Head of caudate nucleus (tissue), 42 donors: ENCODE measurements at places on chromosomes 12 and 14.

GRCh38 chr12:49969027-49969426 lies 3.7 kb upstream of the AQP6 start:
- peak; percentile 76 for DNase-seq

DNA sequence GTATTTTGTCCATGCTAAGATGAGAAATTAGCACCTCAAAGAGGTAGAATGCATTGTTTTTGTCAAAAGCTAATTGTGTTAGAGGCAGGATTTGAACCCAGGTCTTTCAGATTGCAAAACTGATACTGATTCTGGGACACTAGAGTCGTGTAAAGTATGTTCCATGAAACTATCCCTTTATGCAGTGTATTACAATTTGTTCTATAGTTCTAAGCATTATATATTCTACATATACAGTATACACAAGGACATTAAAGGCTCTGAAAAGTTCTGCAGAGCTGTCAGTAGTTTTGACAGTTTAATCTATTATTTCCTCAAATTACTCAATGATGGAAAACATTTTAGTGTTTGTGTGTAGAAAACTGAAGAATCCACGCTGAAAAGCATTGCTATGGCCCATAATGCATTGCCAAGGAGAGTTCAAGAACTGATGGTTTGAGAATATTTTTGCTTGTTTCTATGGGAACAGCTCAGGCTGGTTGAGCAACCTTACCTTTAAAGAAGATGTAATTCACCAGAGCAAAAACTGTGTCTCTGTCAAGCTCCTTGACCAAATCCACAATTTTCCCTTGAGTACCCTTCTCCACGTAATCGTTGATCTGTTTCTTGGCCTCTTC lies 6.2 kb downstream of the SERPINA1 start:
- no peak for DNase-seq

DNA sequence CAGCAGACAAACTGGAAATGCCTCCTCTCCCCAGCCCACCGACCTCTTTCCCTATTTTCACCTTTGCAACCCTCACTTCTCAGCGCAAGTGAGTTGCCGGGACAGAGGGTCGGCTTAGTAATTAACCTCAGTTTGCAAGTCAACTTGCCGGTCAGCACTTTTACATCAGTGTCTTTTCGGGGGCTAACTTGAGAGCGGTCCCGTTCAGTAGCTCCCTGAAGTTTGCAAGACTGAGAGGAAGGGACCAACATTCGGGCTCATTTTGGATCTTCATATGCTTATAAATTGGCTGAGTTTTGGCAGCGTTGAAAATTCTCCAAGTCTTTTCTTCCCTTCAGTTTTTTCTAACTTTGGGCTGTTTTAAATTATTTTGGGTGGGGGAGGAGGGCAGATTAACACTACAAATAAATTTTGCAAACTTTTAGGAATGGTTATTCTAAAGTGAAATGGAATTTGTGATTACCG lies 846 bp downstream of the BRMS1L start:
- no peak for DNase-seq

GRCh38 chr14:81329640-81330381 lies 70.3 kb downstream of the STON2 start:
- no peak for DNase-seq

- DNase-seq: no peak
Measured at GRCh38 chr14:75726321-75726720, 65.3 kb downstream of the TTLL5 start.

- DNase-seq: no peak
Measured at GRCh38 chr12:48164451-48164850, 7.1 kb upstream of the ASB8 start.

- DNase-seq: no peak
Measured at GRCh38 chr12:21912318-21912717, 28.9 kb downstream of the ABCC9 start.
